ENCODE measurements at places on chromosomes 12 and 14. TPM values are rescaled to one million over a fixed set of nuclear protein-coding genes. Genes with fewer than 3 reads are reported as not detected.

The BEST3 gene
- total RNA-seq: not detected

The CRIP2 gene
- 46.2 TPM for total RNA-seq

The FLRT2 gene
- 10.5 TPM for total RNA-seq

The ITGB7 gene
- total RNA-seq: 2.9 TPM

The INHBC gene
- not detected for total RNA-seq

The TSPAN8 gene
- total RNA-seq: 28.3 TPM

The MPHOSPH9 gene
- total RNA-seq: 19.0 TPM

The PRMT5 gene
- 48.6 TPM for total RNA-seq

The LMBR1L gene
- 37.6 TPM for total RNA-seq

The ANGEL1 gene
- 24.7 TPM for total RNA-seq
